ENCODE measurements at places on chromosomes 2 and 18. TPM values are rescaled to one million over a fixed set of nuclear protein-coding genes. Genes with fewer than 3 reads are reported as not detected.

The SH2D6 gene
- 0.35 TPM for total RNA-seq

The DPP4 gene
- total RNA-seq = 8.2 TPM

The UCN gene
- 3.1 TPM for total RNA-seq

The ARHGAP15 gene
- 0.38 TPM for total RNA-seq

The DUSP2 gene
- total RNA-seq = 40.6 TPM

The MARCO gene
- 0.22 TPM for total RNA-seq

The FBLN7 gene
- total RNA-seq = 1.9 TPM

The TMEM200C gene
- 11.2 TPM for total RNA-seq

The KIAA1328 gene
- 20.8 TPM for total RNA-seq

The MATN3 gene
- 2.1 TPM for total RNA-seq

The CNDP1 gene
- total RNA-seq = 0.75 TPM

DNA sequence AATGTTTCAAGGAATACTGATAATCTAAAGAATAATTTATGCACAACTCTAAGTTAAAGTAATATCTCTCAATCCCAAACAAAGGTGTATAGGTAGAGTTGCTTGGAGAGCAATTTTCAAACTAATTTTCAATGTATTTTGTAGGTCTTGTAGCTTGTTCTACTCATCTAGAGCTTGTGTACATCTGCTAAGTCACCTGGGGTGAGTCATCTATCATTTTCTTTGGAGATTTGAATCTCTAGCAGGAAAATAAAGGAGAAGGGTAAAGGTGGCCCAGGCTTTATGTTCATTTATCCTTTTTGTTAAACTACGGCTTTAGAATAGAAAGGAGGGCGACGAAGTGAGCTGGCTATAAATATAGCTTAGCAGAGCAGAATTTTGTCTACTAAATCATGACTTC is 76.8 kb upstream of the THUMPD2 start:
- DNase-seq = no peak
- no peaks in the 10 kb centered on the region for H3K27me3 ChIP-seq
- H3K4me1 ChIP-seq = peaks cover 12% of the 10 kb centered on the region

DNA sequence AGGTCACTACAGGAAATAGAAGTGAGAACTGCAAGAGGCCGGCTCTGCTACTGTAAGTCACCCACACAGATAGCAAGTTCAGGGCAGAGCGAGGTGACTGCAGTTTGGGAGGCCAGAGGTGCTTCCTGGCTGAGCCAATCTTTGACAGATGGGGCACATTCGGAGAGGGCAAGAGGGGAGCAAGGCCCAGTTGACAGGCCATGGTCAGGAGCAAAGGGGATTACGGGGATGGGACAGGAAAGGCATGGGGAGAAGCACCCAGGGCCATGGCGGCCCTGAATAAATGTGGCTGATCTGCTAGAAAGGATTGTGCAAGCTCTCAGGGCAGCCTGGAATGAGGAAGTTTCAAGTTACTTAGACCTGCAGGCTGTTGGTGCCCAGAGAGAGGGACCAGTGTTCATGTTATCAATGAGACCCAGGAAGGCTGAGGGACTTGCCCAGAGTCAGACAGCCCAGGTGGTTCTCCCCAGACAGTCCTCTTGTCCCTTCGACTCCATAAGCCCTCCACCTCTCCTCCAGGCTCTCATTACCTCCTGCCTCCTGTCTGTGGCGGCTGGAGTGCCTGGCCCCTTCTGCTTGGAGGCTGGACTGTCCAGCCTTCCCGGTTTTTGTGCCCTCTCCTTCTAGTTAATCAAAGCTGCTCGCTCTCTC is 123.3 kb downstream of the CTIF start:
- H3K27ac ChIP-seq = peak overlapping the region; percentile 93
- H3K27me3 ChIP-seq = no peaks in the 10 kb centered on the region
- peaks cover 16% of the 10 kb centered on the region for H3K36me3 ChIP-seq
- no peak for DNase-seq
- peaks cover 29% of the 10 kb centered on the region for H3K4me1 ChIP-seq

DNA sequence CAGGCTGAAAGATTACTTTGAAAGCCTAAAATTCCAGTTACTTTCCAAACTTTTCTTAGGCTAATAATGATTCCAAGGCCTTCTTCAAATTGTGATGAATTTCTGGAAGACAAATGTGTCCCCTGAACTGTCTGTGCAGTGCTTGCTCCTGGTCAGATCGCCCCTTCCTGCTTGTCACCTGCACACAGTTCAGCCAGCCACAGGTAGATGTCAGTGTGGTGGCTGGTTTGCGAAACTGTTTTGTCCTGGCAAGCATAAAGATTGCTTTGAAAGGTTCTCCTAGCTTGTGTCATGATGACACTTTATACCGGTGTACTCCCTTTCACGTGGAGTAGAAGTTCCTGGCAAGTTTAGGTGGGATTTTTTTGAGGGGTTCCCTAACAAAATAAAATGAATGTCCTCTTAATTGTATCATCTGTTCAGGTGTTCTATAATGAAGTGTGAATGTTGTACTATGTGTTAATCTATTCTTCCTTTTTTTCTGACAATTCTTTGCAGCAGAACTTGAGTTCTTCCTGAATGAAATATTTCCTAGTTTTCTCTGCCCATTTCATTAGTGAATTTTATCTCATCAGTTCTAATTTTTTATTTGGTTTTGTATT is 298.8 kb downstream of the ZNF407 start:
- H3K4me3 ChIP-seq = no peak overlapping the region
- H3K4me1 ChIP-seq = peaks cover 26% of the 10 kb centered on the region
- no peak for DNase-seq
- no peaks in the 10 kb centered on the region for H3K36me3 ChIP-seq

GRCh38 chr2:38797953-38798352 is 19.9 kb downstream of the GEMIN6 start:
- peaks cover 10% of the 10 kb centered on the region for H3K36me3 ChIP-seq
- no peak for DNase-seq
- H3K27ac ChIP-seq = no peak overlapping the region

GRCh38 chr18:22417496-22418188 is at the start of gene CTAGE1:
TSS of gene CTAGE1 (minus strand) at chr18:22417915. CDS start at chr18:22417811, 104 bp downstream.
- no peak within 1 kb of the TSS for H3K4me3 ChIP-seq
- H3K4me1 ChIP-seq = peaks cover 21% of the 10 kb centered on the region
- no peak for DNase-seq

DNA sequence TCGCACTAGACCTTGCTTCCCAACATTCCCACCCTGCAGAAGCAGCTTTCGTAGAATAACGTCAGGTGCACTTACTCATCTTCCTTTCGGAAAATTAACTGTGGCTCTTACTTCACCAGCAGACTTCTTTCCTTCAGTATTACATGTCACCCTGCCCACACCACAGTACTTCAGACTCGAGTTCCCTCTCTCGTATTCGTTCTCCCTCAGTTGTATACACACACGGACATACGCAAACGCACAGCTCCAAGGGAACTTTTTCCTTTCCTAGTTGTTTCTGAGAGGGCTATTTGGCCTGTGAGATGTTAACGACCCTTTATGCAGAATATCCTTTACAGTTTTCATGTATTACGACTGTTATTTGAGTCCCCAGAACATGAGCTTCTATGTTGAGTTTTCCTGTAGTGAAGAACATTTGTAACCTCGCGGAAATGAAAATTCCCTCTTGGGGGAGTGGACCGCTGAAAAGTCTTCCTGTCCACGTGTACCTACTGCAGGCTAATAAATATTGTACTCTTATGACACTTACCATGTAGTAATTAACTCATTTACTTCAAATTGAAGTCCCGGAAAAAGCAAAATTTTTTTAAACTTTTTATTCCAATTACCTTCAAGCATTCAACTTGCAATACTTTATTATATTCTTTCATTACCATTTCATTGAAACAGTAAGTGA is 908 bp downstream of the ERLEC1 start:
- H3K27ac ChIP-seq = peak overlapping the region; percentile 93
- no peaks in the 10 kb centered on the region for H3K27me3 ChIP-seq
- H3K36me3 ChIP-seq = no peaks in the 10 kb centered on the region

DNA sequence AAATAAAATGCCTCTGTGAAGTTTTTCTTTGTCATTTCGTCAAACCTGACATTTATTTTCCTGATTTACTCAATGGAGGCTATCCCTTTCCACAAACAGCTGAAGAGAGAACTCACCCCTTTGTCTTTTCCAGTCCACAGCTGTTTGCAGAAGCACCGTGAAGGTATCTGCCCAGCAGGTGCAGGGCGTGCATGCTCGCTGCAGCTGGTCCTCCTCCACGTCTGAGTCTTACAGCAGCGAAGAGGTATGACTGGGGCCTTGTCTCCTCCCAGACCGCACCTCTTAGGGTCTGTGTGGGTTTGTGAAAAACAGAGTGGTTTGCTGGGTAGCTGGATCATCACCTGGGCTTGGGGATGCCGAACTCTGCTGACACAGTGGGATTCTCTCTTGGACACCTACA is 9.7 kb downstream of the SPP2 start:
- no peak overlapping the region for H3K4me3 ChIP-seq
- H3K36me3 ChIP-seq = no peaks in the 10 kb centered on the region
- peaks cover 2% of the 10 kb centered on the region for H3K4me1 ChIP-seq
- no peak for DNase-seq
- H3K27ac ChIP-seq = no peak overlapping the region
- peaks cover 27% of the 10 kb centered on the region for H3K27me3 ChIP-seq

- no peak for DNase-seq
- no peak overlapping the region for H3K27ac ChIP-seq
- H3K36me3 ChIP-seq = no peaks in the 10 kb centered on the region
- peaks cover 16% of the 10 kb centered on the region for H3K27me3 ChIP-seq
- H3K4me1 ChIP-seq = no peaks in the 10 kb centered on the region
- H3K4me3 ChIP-seq = no peak overlapping the region
Observed at GRCh38 chr2:99576775-99577174, 87.0 kb upstream of the REV1 start.

GRCh38 chr2:140063356-140063755 is 1283.2 kb upstream of the NXPH2 start:
- H3K4me3 ChIP-seq = no peak overlapping the region
- H3K36me3 ChIP-seq = no peaks in the 10 kb centered on the region
- H3K4me1 ChIP-seq = no peaks in the 10 kb centered on the region

DNA sequence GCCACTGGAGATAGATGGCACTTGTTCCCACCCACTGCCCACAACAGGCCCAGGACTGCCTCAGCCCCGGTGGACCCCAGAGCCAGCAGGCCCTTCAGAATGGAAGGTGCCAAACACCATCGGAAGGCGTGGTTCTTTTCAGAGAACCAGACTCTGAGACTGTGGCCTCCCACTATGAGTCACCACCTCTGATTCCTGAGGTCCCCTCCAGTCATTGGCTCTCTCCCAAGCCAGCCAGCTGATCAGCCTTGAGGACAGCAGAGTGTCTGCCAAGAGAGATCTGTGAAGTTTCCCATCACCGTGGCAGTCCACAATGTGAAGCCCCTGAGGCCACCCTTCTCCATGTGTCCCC is 10.4 kb upstream of the MAP3K2 start:
- H3K4me1 ChIP-seq = peaks cover 30% of the 10 kb centered on the region
- H3K36me3 ChIP-seq = peaks cover 10% of the 10 kb centered on the region
- peak overlapping the region; percentile 85 for H3K27ac ChIP-seq
- no peaks in the 10 kb centered on the region for H3K27me3 ChIP-seq
- H3K4me3 ChIP-seq = no peak overlapping the region

DNA sequence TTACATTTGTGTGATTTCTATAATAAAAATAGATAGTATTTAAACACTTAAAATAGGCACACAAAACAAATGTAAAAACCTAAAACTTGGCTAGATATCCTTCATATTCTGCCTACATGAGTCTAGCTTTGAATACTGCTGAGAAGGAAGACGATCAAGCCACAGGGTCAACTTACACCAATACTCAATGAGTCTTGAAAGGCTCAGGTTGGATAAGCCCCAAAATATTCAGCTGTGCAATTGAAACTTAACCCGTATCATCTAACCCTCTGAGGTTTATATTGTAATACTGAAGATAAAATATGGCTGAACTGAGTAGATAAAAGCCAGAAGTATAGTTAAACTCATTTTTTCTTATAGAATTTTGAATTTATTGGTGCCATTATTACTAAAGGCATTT is 313.0 kb upstream of the NRXN1 start:
- no peak overlapping the region for H3K27ac ChIP-seq
- H3K36me3 ChIP-seq = no peaks in the 10 kb centered on the region
- H3K4me3 ChIP-seq = no peak overlapping the region
- no peaks in the 10 kb centered on the region for H3K4me1 ChIP-seq
- DNase-seq = no peak

DNA sequence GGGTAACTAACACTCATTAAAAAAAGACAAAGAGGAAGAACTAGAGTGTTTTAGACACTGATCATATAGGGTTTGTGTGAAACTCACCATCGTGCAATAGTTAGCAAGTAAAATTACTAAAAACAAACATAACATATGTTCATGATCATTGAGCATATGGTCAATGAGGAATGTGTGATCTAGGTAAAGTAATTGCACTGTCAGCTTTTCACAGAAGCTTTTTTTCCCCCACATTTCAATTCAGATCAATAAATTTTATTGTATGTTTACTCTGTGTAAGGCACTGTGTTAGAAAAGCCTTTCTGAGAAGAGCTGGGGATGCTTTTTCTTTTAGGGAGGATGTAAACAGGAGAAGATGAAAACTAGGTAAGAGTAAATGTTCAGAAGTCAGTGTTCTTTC is 348.2 kb downstream of the LRP1B start:
- H3K27ac ChIP-seq = no peak overlapping the region
- H3K36me3 ChIP-seq = no peaks in the 10 kb centered on the region
- H3K27me3 ChIP-seq = peaks cover 11% of the 10 kb centered on the region
- H3K4me3 ChIP-seq = no peak overlapping the region
- DNase-seq = no peak

DNA sequence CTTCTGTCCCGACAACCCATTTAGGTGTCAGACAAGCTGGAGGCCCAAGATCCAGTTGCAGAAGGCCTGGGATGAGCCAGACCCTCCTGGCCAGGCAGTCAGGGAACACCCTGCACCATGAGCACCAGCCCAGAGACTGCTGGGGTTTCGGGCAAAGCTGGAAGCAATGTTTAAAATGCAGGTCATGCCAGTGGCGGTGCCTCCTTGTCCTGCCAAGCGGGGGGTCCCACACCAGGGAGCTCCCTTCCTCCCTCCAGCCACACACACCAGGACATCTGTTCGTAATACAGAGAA is 230.2 kb downstream of the ATAD2B start:
- no peak overlapping the region for H3K4me3 ChIP-seq
- H3K36me3 ChIP-seq = peaks cover 47% of the 10 kb centered on the region
- no peak for DNase-seq

DNA sequence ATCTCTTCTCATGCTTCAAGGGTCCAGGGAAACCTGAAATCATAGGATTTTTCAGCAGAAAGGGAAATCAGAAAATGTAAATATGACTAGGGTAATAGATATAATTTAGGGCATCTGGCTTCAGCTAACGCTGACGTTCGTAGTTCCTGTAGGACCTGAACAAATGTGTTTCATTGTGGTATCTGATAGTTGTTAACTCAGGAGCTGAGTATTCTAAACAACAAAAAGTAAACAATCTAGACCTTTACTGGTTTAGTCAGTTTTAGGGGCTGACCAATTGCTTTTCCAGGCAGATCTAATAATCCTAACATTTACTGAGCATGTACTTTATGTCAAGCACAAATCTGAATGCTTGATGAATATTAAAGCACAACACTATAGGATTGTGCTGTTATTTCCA is 114.8 kb downstream of the GALNT1 start:
- H3K27me3 ChIP-seq = no peaks in the 10 kb centered on the region
- H3K27ac ChIP-seq = no peak overlapping the region
- peaks cover 3% of the 10 kb centered on the region for H3K4me1 ChIP-seq
- DNase-seq = no peak
- H3K4me3 ChIP-seq = no peak overlapping the region

All from mesothelial cell of epicardium (in vitro differentiated cells).